ENCODE measurements at places on chromosomes 12 and 14. TPM values are rescaled to one million over a fixed set of nuclear protein-coding genes. Genes with fewer than 3 reads are reported as not detected.

GRCh38 chr14:77853919-77854318, 54.0 kb downstream of the ADCK1 start:
- no peak for DNase-seq

GRCh38 chr12:130795906-130796305, 43.1 kb downstream of the STX2 start:
- DNase-seq, result no peak

GRCh38 chr14:103713304-103714062, 1.8 kb downstream of the XRCC3 start:
- no peak for DNase-seq

DNA sequence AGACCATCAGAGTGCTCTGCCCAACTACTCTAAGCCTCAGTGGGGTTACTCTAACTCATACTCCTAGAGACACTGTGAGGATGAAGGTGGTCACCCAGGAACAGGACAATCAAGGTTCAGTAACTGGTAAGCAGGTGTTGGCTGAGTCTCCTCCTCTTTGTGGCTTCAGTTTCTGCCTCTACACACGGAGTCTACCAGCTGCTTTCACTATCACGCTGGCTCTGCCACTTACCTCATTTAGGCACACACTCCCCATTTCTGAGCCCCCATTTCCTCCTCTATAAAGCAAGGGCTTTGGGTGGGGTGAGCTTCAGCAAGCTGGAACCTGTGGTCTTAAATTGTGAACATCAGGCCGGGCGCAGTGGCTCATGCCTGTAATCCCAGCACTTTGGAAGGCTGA, 7.3 kb upstream of the TCHP start:
- no peak for DNase-seq

TAS2R13 gene
- 7.3 TPM for total RNA-seq

GRCh38 chr12:107702106-107702505, 16.5 kb downstream of the PWP1 start:
- DNase-seq, result no peak

PTPN21 gene
- total RNA-seq, result 38.6 TPM

- DNase-seq, result no peak
These were observed 28.6 kb downstream of the BAZ2A start for GRCh38 chr12:56601503-56601902.

GRCh38 chr12:65500091-65500900, 221.8 kb downstream of the MSRB3 start:
- no peak for DNase-seq

C12orf56 gene
- not detected for total RNA-seq

CLEC9A gene
- not detected for total RNA-seq

FGF23 gene
- not detected for total RNA-seq

PRKCH gene
- total RNA-seq, result 24.6 TPM

DNA sequence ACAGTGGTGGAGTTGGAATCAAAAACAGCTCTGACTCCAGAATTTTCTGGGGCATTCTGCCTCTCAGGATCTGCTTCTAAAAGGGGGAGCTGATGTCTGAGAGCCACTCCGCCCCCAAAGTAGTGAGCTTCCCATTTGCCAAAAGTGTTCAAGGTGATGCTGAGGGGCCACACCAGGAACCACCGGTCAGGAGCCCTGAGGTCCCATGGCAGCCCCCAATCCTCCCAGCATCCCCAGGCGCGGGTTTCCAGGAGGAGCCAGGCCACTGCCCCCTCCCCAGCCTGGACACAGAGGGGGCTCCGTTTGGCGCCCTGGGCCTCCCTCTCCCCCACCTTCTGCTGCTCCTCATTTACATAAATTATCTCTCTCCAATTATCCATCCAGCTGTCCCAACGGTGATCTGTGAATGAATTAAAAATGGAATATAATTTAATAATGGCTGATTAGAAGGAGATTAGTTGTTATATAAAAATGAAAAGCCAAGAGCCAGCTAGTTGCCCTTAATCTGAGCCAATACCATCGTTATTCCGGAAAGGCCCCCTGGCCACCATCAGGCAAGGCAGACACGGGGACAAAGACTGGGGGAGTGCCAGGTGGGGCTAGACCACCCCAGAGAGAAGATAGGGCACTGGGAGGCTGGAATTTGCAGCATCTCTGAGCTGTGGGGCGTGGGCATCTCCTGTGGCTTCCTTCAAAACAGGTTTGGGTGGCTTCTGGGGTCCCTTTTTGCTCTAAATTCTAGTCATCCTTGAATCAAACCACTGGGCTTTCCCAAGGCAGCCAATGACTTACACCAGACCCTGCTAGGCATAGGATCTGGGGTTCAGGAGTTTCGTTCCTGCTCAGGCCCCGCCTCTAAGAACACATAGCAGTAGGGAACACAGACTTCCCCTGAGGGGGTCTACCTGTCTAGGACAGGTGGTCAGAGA, 19.7 kb upstream of the VSX2 start:
- DNase-seq, result no peak

DNA sequence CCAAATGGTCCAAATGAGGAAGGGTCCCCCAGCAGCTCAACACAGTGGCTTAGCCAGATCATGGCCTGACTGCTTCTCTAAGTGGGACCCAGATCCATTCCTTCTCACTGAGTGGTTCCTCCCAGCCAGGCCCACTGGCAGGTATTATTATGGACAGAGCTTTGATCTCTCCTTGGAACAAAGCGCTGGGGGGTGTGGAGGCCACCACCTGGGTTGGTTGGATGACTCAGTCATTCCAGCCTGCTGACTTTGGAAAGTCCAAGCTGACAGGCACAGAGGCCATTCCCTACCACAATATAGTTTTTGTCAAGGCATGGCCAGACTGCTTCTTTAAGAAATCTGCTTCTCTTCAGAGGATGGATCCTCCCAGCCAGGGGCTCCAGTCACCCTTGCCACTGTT, 341.1 kb downstream of the BTG1 start:
- no peak for DNase-seq

- DNase-seq, result no peak
These were observed 17.6 kb upstream of the STK38L start for GRCh38 chr12:27226407-27226929.

- DNase-seq, result no peak
These were observed 63.6 kb downstream of the EML5 start for GRCh38 chr14:88729159-88729558.

TMTC1 gene
- total RNA-seq, result 160 TPM

CCDC198 gene
- not detected for total RNA-seq

- DNase-seq, result no peak
These were observed 53.4 kb downstream of the SPTB start for GRCh38 chr14:64826333-64826732.

SOX5 gene
- total RNA-seq, result 36.8 TPM

DNA sequence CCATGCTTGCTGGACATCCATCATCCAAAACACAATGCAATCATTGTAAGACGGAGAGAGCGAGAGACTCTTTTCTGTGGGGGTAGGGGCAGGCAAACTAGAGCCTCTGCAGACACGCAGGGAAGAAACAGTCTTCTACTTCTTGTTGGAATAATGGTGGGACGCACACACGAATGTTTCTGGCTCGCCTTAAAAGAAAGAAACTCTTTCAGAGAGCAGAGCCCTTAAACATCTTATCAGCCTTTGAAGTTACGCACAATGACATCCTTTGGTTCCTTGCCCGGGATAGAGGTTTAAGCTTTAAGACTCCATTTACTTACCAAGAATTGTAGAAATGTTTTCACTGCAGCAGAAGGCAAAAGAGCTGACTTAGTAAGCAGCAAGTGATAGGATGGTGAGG, 133.8 kb upstream of the FOXN3 start:
- no peak for DNase-seq

- DNase-seq, result no peak
These were observed 78.8 kb downstream of the C14orf132 start for GRCh38 chr14:96117960-96118359.

DNA sequence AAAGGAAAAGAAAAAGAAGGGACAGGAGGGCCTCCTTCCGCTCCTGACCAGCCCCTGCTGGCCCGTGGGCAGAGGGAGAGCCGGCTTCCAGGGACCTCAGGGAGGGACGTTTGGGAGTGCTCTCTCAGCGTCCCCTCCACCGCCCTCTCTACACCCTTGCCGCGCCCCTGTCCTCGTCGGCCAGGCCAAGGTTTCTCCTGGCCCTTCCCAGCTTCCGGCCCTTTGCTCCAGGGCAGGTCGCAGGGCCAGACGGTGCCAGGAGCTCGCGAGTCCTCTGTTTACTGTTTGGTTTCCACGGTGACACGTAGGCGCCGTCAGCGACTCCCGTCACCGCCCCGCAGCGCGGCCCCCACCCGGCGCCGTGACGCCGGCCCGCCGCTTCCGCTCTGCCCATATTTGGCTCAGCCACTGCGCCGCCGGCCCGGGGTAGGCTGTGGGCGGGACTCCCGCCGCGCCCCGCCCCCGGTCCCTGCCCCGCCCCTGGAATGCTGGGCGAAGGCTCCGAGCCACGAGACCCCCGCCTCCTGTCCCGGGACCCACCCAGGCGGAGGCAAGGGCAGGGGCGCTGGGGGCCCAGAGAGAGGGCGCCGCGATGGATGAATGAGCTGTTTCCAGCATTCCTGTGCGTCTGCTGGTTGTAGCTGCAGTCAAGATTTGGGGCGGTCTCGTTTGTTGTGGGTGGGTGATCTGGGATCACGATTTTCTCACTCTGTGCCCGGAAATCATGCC, 15.5 kb downstream of the FOS start:
- peak; percentile 87 for DNase-seq

DNA sequence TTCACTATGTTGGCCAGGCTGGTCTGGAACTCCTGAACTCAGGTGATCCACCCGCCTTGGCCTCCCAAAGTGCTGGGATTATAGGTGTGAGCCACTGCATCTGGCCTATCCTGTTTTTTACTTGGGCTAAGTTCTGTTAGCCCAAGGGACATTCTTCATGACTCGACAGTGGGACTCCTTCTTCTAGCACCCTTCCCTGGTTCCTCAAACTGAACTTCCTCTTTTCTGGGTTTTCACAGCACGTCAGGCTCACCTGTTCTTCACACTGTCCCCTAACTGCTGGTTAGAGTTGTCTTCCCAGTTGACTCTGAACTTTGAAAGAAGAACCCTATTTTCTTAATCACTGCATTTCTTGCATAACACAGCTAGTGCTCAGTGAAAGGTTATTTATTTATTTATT, 22.5 kb downstream of the CABP1 start:
- no peak for DNase-seq

DNA sequence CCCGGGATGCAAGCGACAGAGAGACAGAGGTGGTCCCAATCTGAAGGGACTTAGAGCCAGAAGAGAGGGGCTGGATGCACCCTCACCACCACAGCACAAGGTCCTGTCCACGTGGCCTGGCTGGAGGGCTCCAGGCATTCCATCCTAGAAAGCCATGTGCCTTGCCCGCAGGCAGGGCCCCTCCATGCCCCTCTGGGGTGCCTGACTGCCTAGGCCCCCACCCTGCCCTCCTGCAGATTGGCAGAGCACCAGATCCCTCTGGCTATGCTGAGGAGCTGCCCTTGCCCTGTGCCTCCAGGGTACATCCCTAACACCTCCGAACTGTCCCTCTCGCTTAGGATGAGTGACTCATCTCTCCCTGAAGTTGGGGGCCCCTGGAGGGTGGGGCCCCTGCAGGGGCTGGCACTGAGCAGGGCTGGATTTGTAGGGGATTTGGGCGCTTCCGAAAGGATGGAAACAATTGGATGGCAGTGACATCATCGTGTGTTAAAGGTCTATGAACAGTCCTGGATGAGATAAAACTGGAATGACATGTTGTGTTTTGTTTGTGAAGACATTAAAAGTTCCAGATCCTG, 50.9 kb downstream of the CHGA start:
- no peak for DNase-seq

DNA sequence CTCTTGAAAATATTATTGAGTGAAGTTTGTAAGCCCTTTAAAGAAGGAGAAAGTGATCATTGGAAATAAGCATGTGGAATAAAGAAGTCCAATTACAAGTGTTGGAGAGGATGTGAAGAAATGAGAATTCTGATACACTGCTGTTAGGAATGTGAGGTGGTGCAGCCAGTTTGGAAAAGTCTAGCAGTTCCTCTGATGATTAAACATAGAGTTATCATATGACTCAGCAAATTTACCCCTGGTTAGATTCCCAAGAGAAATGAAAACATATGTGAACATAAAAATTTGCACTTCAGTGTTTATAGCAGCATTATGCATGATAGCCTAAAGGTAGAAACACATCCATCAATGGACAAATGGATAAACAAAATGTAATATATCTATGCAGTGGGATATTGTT, 319.9 kb downstream of the AEBP2 start:
- DNase-seq, result no peak

ST8SIA1 gene
- 6.9 TPM for total RNA-seq

DNA sequence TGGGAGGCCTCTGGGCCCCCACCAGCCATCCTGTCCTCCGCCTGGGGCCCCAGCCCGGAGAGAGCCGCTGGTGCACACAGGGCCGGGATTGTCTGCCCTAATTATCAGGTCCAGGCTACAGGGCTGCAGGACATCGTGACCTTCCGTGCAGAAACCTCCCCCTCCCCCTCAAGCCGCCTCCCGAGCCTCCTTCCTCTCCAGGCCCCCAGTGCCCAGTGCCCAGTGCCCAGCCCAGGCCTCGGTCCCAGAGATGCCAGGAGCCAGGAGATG, 729 bp upstream of the GAPDH start:
- DNase-seq, result no peak

TAS2R9 gene
- total RNA-seq, result not detected

DNA sequence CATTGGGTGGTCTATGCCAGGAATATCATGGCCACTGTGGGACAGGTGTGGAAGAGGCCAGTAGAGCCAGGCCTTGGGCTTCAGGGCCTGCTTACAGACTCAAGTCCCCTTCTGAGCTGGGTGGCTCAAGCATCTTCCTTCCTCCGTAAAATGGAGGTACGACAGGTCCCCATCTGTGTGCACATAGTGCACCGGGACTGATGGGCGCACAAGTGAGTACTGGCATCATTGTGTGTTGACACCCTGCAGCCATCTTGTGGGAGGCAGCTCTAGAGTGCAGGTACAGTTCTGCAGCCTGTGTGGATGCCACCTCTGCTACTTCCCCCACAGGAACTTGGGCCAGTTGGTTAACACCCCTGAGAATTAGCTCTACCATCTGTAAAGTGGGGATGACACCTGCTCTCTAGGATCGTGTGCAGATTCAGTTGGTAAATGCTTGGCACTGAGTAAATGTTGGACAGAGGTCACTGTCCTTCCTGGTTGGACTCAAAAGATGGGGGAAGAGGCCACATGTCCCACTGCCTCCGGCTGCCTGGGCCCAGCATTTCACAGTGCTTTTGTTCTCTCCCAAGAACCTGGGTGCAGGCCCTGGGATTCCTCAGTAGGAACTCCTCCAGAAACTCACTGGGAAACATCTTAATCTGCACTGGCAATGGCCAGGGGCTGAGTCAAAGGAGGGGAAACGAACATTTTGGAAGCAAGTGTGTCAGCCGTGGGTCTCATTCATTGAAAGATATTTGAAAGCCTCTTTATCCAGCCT, 70.6 kb downstream of the C14orf132 start:
- no peak for DNase-seq

CAPS2 gene
- 23.0 TPM for total RNA-seq

CCDC177 gene
- not detected for total RNA-seq

- no peak for DNase-seq
These were observed 101.5 kb downstream of the RPAP3 start for GRCh38 chr12:47604221-47604873.

DNA sequence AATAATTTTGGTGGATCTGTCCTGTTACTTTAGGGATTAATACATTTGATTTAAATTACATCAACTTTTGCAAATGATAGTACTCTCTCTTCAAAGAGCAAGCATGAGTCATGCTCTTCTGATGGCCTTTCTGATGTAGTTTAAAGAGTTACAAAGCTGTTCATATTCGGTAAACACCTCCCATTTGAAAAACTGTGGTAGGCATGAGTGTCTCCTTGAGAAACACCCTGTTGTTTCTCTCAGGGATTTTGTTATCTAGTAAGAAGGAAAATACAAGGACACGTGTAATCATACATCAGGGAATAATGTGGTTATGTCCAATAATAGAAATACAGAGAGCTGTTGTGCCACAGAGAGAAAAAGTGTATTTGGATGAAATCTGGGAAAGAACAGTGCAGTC, 53.3 kb upstream of the E2F7 start:
- DNase-seq, result no peak

GRCh38 chr12:110697236-110697635, 8.3 kb upstream of the HVCN1 start:
- no peak for DNase-seq
